Heart left ventricle (tissue), 16 donors: ENCODE measurements at places on chromosomes 3 and 15.

GRCh38 chr3:194298331-194299227, 52.5 kb downstream of the CPN2 start:
- DNase-seq: no peak

DNA sequence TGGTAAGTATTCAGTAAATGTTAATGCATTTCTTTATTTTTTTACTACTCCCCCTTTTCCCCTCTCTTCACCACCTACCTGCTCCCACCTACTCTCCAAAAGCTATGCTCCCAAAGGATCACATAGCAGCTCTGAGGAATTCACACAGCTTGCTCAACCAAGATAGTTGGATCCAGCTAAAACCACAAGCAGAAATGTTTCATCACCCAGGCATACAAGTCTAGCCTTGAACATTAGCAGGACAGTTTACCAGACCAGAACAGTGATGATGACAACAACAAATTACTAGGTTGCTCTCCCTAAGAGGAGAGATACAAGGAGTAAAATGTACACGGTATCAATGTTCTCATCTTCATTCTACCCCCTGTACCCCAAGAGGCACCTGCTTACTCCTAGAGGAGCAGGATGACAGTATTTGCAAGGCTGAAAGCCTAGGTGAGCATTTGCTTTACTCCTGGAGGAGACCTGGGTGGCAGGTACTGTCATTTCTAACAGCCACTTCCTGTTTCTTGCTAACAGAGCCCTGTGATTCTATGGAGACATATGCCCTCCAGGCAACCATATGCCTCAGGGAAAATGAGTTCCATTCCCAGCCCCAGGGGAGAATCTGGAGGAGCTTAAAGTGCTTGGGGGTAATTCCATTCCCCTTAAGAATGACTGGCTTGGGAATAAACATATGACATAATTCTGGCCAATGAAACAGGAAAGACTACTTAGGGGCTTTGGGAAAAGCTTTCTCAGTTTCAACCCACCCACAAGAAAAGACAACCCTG, 237.5 kb downstream of the NTRK3 start:
- DNase-seq: no peak

DNA sequence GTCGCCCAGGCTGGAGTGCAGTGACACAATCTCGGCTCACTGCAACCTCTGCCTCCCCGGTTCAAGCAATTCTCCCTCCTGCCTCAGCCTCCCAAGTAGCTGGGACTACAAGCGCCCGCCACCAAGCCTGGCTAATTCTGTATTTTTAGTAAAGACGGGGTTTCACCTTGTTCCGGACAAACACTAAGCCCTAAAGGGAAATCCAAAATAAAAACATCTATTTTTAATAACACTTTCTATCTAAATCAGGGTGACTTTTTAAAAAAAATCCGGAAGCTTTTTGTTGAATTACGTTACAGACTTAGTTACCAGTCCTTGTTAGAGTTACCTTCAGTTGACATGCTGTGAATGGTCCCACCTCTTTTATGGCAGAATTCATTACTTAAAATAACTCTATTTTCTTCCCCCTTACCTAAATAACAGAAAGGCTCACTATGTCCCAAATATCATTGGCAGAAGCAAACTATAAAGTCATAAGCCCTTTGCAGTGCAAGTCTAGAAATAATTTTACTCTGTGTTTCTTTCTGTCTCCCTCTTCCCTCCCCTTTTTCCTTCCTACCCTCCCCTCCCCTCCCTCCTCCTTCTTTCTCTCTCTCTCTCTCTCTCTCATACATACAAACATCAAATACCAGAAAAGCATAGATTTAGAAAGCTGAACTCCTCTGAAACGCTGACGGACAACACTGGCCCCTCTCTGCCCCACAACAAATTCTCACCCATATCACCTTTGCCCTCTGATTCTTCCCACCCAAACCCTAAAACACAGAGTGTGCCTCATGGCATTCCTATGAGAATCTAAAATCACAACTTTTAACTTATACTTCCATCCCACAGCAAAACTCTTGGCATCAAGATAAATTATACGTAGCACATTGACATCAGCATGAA, 18.3 kb downstream of the THBS1 start:
- no peak for DNase-seq

DNA sequence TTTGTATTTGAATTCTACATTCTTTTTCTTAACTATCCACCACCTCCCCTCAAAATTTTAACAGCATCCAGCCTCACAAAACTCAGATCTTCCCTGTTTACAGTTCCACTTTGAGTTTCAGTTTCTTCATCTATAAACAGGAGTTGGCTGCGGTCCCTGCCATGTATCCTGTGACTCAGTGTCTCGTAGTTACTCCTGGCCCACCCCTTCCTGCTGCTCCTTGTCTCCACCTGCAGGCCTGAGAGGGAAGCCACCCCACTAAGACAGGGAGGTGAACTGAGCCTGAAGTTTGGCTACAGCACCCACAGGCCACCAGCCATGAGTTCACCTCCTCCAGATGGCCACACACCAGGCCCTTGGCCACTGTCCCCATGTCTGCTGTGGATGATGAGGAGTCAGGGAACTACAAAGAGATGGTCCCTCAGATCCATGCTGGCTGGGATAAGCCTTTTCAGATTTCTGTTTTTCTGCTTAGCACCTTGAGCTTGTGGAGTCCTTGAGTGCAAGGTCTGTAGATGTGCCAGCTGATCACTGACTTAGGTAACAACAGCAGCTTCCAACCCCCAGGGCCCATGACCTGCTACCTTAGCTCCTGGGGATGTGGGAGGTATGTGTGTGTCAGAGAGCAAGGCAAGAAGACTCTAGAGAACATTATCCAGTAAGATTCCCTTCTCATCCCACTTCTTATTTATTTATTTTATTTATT, 37.5 kb downstream of the CD86 start:
- peak; percentile 36 for DNase-seq

GRCh38 chr3:151733613-151734012, at the start of gene AADACL2:
AADACL2 (plus strand) TSS chr3:151733927; CDS start chr3:151734036, 109 bp downstream.
- DNase-seq: no peak

GRCh38 chr3:41035456-41036022, 163.8 kb upstream of the CTNNB1 start:
- no peak for DNase-seq

GRCh38 chr15:57609805-57610529, 18.3 kb downstream of the MYZAP start:
- DNase-seq: peak; percentile 77

DNA sequence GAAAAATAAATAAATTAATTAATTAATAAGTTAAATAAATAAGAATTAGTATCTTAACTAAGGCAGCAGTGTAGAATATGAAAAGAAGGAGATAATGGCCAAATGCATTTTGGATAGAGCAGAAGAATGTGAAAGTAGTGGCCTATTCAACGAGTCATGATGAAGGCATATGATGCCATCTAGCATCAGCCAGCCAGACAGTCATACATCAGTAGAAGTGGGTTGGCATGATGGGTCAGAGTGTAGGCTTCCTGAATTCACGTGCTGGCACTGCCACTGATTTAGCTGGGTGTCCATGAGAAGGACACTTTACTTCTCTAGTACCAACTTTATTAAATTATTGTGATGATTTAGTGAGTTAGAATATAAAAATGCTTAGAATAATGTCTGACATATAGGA, 256.1 kb upstream of the ARPP21 start:
- DNase-seq: no peak

- no peak for DNase-seq
These were observed 402.1 kb upstream of the MCTP2 start for GRCh38 chr15:93829115-93829870.

- no peak for DNase-seq
These were observed 213.6 kb downstream of the RBMS3 start for GRCh38 chr3:29494305-29495036.

DNA sequence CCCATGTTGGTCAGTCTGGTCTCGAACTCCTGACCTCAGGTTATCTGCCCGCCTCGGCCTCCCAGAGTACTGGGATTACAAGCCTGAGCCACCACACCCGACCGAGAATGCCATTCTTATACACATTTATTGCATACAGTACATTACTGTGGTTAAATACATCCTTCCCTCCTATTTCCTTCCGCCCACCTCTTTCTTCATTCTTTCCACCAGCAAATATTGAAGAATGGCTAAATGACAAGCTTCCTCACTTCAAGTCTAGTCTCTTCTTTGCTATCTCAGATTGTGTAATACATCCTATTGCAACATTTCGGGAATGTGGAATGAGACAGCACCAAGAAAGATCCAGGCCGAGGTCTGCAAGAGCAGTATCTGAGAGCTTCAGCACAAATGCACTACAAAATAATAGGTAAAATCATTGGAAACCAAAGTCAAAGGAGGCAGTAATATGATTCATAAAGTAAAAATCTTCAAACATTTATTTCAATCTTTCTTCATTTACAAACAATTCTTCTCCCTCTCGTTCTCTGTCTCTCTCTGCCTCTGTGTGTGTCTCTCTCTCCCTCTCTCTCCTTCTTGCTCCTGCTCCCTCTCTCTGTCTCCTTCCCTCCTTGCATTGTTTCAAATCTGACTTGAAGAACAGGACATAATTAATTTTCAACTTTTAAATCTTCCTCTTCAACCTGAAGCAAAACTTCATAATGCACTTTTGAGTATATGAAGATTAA, 94.7 kb upstream of the TGFBR2 start:
- no peak for DNase-seq

DNA sequence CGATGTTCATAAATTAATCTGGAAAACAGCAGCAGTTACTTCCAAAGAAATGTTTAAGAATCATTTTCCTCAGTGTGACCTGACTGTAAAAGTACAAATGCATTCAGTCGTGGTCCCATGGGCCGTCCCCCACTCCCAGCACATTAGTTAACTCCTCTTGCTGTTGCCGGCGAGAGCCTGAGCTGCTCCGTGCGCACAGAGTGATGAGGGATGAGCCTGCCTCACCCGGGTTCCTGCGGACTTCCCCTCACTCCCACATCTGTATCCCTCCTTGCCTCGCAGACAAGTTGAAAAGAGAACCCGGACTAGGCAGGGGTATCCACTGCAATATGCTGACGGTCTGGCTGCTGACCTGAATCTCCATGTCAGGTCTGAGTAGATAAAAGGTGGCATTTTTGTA, 861.7 kb upstream of the NR2F2 start:
- peak; percentile 50 for DNase-seq

GRCh38 chr3:36650271-36650671, 114.1 kb downstream of the DCLK3 start:
- no peak for DNase-seq

GRCh38 chr3:141392416-141392815, 24.1 kb downstream of the ZBTB38 start:
- no peak for DNase-seq

GRCh38 chr3:4906107-4906621, 73.1 kb upstream of the BHLHE40 start:
- no peak for DNase-seq

GRCh38 chr3:110624576-110624975, 447.0 kb upstream of the NECTIN3 start:
- no peak for DNase-seq

DNA sequence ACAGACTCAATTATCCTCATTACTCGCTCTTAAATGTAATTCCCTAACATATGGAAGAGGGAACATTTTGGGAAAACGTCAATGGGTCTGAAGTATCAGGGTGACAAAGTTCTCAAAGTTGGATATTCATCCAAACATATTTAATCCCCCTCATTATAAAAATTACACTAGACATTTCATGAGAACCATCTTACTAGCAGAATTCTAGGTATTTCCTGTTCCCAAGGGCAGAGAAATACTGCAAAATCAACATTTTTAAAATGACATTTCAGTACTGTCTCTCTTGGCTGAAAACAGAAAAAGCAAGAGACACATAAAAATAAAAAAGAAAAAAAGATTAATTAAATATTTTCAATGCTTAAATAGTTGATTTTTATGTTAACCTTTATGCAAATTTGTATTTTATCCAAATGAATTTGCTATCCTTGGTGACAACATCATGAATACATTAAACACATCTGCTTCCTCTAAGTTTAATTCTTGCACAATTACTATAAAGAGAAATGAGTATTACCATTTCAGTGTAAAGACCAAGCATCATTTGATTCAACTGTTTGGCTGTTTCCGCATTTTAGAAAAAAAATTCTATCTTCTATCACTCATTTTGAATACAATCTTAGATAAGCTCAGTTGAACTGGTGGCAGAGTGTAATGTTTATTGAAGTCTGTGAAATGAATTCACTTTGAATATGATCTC, 114.8 kb upstream of the COL8A1 start:
- no peak for DNase-seq

GRCh38 chr3:2283818-2284217, 185.2 kb downstream of the CNTN4 start:
- DNase-seq: no peak

GRCh38 chr15:88274553-88275460, 18.3 kb upstream of the NTRK3 start:
- DNase-seq: peak; percentile 48

GRCh38 chr3:81339040-81339845, 422.2 kb downstream of the GBE1 start:
- DNase-seq: no peak

GRCh38 chr3:50600141-50600753, 11.3 kb downstream of the CISH start:
- DNase-seq: no peak

DNA sequence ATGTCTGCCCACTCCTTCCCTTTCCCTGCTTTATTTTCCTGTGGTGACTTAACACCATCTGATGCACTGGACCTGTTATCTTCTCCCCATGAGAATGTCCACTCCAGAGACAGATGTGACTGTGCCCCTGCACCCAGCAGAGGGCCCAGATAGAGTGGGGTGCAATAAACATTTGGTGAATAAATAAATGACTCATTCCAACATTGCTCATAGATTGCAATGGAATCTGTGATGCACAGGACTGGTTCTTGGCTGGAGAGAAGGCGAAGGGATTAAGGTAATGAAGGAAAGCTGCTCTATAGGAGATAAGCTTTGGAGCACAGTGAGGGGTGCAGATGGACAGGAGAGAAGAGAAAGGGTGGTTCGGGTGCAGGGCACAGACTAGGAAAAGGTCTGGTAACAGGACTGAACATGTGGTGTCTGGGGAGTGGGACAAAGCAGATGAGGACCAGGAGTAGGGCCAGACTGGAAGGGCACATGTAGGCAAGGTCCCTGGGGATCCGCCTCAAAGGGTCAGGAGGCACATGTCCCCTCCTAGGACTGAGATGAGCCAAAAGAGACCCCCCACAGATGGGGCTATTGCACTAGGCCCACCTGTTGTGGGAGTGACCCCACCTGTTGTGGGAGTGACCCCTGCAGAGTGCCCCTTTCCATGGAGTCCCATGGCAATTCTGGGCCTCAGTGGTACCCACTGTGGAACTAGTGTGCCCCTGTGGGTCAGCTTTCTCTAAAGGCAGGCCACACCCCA, 17.5 kb upstream of the POC1A start:
- DNase-seq: no peak
